Uterus (tissue), 4 donors: ENCODE measurements at places on chromosomes 12 and 14.

- no peak for DNase-seq
These were observed 28.4 kb upstream of the BDKRB2 start for GRCh38 chr14:96176275-96176674.

GRCh38 chr14:66434464-66434863 is 51.7 kb upstream of the CCDC196 start:
- no peak for DNase-seq

DNA sequence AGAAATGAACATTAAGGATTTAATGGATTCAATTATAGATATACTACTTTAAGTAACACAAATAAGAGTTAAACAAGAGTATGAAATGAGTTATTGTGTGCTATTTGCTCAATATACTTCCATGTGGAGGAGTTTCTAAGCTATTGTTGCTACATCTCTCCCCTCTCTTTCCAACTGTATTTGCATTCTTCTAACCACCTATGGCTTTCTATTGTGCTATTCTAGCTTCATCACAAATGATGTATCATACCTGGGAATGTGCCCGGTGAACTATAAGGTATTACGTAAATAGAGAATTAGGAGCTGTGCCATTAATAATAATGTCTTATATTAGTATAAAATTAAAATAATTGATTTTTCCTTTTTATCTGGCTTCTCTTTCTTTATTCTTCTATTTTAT is 87.1 kb upstream of the PLEKHG7 start:
- DNase-seq: no peak

DNA sequence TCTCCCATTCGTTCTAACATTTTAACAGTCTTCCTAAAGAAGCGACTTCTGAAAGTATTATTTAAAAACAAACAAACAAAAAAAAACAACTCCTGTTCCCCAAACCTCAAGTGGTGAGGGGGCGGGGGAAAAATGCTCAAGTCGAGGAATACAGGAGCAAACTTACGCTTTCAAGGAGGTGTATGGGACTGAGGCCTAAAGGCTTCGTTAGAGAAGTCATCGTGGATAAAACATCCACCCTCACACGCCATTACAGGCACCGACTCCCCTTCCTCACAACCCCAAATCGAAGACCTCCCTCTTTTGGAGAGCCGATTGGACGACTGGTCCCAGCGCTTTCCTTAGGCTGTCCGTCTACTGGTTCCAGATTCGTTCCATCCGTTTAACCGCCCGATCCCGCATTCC is 693 bp downstream of the CBX5 start:
- no peak for DNase-seq

GRCh38 chr14:102579696-102580549 is 12.5 kb upstream of the RCOR1 start:
- peak; percentile 39 for DNase-seq

- DNase-seq: no peak
These were observed 8.0 kb upstream of the OR5AU1 start for GRCh38 chr14:21163871-21164291.

GRCh38 chr12:121189619-121190155 is 20.2 kb upstream of the P2RX4 start:
- no peak for DNase-seq

DNA sequence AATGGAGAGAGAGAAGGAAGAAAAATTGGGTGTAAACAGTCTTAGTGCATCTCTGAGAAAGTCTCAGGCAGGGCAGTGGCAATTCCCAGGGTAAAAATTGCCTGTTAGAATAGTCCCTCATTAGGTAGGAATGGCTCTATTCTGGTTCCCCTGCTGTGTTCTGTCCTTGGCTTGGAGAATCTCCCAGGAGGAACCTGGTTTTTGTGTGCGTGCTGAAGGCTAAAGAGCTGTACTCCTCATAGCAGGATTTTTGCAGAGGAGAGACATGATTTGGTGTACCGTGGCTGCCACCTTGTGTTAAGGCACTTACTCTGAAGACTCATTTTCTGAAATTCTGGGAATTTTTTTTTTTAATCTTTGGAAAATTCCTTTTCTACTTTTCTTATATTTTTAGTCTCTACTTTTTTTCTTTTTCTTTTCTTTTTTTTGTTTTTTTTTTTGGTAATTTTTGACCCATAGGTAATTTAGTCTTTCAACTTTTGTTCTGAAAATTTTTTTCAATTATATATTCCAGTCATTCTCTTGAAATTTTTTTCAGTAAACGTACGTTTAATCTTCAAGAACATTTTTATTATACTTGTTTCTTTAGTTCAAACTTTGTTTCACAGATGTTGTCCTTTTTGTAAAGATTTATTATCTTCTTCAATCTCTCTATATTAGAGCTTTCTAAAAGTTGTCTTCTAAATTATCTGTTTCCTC is 63.8 kb downstream of the FBXO33 start:
- peak; percentile 33 for DNase-seq

DNA sequence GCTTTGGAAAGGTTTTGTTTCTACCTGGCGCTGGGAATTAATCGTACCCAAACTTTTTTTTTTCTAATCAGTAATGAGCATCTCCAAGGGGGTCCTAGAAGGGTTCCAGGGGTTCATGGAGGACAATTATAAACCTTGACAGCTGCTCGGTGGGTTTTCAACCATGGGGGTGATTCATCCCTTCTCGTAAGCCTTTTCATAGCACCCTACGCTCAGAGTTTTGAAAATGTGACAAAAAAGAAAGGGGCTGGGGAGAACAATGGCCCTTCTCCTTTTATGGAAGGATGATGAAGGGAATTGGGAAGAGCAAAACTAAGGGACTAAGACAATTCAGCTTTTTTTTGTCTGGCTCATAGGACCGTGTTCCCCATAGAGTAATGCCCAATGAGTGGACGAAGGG is 196.7 kb downstream of the ZFP36L1 start:
- no peak for DNase-seq

DNA sequence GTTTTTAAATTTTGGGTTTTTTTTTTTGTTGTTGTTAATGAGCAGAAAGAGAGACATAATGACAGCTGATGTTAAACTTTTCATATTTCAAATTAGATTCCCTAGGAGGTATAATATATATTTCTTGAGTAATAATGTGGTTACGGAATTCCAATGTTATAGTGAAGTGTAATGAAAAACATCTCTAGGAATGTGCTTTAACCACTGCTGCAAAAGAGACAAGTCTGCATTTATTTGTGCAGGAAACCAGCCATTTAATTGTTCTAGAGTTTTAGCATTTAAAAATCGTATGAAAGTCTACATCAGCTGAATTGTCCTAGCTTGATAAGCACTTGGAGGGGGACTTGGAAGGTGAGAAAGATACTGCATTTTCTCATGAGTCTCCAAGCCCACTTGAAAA is 14.3 kb downstream of the SERPINA10 start:
- DNase-seq: no peak

DNA sequence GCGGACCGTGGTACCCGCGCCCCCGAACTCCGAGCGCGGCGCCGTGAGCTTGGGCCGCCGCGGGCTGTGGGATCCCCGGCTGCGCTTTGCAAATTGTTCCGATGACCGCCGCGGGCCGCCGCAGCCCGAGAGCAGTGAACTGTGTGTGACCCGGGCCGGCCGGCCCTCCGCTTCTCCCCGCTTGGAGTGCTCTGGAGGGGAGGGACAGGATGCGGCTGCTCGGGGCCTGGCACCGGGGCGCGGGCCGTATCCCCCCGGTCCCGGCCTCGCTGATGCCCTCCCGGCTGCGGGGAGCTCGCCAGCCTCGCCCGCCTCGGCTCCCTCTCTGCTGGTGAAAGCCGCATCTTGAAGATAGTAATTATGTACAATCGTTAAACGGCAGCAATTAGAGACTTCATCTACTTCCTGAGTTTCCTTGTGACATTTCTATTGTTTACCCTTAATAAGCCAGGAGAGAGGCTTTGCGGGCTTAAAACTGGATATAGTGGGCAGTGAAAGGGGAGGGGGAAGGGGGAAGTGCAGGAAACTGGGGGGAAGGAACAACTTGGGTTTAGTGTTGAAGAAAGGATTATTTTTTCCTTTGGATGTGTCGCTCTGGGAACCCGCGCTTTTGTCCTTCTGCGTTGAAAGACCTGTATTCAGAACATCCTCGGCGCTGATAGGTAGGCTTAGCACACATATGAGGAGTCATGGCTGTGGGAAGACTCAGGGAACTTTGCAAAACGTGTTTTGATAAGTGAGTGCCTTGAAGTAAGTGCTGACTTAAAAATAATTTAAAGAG is 1.2 kb downstream of the PELI2 start:
- DNase-seq: peak; percentile 28

DNA sequence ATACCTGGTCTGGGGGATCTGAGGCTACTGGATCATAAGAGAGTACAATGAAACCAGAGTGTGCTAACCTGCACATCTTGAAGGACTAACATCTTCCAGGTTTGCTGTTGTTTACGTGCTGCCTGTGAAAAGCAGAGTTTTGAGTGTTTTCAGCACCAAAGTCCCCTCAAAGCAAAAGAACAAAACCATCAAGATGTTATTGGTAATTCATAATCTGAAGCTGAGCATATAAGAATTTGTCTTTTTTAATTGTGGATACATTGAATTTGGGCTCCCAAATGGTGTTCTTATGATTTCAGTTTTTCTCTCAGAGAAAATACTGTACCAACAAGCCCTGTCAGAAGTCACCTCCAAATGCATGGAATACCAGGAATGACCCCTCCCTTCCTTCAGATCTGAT is 110.2 kb downstream of the BTG1 start:
- DNase-seq: no peak

- no peak for DNase-seq
These were observed 24.2 kb downstream of the CHST11 start for GRCh38 chr12:104480826-104481440.

- no peak for DNase-seq
These were observed 34.2 kb downstream of the PCNX4 start for GRCh38 chr14:60125918-60126317.

GRCh38 chr12:32727237-32727636 is 28.5 kb downstream of the YARS2 start:
- no peak for DNase-seq

DNA sequence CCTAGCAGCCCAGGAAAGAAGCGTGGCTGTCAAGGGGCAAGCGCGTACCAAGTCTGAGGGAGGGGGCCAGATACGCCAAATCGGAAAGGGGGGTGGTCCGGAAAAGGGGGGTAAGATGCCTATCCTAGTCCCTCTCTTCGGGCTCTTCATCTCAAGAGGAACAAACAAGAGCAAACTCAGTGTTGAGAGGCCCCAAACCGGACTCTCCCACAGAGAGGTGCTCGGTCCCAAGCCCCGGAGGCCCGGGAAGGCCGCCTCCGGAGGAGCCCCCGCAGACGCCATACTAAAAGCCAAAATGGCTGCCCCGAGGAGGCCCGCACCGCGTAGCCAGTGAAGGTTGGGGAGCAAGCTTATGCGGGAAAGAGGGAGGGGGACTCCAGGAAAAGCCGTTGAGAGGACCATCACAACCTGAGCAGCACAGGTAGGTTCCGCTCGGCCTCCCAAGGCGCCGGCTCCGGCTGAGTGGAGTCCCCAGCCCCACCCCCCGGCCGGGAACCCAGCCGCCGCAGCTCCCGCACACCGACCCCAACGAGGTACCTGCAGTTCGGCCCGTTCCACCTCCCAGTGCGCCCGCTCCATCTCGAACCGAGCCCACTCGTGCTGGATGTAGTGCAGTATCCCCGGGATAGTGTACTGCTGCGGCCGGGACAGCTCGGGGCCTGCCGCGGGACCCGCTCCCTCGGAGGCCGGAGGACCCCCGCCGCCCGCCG is at the start of gene AP4S1:
Gene AP4S1 (plus strand): TSS at position 283 of the 710 bp plus-strand sequence. CDS start 40,548 bp downstream, outside the sequence.
- DNase-seq: peak; percentile 40

GRCh38 chr14:75191100-75191499 is 14.7 kb upstream of the TMED10 start:
- DNase-seq: no peak

GRCh38 chr14:71551291-71551950 is 380.8 kb upstream of the RGS6 start:
- no peak for DNase-seq

DNA sequence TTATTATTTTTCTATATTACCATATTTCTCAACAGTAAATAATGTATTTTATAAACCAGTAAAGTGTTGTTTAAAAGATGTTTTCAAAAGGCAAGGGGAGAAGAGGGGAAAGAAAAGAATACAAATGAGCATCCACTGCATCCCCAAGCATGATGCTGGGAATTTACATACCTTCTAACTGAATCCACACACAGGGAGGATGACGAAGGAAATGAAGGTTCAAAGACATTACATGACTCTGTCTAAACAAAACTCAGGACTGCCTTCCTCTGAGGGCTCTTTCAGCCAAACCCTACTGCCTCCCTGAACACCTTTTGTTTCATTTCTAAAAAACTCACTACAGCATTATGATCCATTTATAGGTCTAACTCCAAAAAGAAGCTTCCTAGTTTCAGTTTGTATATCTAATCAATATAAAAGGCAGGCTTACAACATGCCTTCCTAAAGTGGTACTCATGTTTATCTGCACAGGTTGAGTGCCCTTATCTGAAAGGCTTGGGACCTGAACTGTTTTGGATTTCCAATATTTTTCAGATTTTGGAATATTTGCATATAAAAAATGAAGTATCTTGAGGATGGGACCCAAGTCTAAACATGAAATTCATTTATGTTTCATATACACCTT is 30.3 kb downstream of the DICER1 start:
- no peak for DNase-seq

DNA sequence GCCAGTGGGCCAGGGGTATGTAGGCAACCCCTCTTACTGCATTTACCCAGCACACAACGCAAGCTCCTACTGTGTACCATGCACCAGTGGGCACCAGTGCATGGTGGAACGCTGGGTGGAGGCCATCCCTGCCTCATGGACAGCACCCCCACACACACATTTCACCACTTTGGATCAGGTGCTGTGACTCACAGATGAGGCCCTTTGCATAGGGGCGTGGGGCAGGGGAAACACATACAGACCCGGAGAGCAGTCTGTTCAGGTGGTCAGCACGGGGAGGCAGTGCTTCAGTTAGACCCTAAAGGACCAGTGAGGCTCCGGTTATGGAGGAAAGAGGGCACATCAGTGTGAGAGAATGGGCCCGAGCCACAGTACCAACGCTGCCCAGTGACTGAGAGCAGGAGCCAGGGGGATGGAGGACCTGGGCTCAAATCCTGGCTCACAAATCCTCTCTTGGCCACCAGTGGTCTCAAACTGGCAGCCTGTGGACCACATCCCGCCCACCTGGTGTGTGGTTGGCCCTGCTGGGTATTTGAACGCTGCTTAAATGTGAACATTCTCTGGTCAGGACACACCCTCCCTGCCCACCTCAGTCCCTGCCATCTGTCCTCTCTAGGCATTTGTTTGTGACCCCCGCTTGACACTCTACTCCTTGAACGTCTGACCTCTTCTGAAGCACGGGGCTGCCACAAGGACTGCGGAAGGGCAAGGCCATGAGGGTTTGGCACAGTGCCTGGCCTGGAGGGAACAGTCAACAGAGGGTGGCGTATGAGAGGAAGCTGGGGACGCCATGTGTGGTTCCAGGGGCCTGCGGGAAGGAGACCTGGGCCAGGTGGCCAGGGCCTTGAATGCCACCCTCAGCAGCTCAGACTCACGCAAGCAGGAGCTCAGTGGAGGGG is 46.7 kb downstream of the FAM222A start:
- no peak for DNase-seq
